ENCODE measurements at places on chromosomes 13 and 19.

DNA sequence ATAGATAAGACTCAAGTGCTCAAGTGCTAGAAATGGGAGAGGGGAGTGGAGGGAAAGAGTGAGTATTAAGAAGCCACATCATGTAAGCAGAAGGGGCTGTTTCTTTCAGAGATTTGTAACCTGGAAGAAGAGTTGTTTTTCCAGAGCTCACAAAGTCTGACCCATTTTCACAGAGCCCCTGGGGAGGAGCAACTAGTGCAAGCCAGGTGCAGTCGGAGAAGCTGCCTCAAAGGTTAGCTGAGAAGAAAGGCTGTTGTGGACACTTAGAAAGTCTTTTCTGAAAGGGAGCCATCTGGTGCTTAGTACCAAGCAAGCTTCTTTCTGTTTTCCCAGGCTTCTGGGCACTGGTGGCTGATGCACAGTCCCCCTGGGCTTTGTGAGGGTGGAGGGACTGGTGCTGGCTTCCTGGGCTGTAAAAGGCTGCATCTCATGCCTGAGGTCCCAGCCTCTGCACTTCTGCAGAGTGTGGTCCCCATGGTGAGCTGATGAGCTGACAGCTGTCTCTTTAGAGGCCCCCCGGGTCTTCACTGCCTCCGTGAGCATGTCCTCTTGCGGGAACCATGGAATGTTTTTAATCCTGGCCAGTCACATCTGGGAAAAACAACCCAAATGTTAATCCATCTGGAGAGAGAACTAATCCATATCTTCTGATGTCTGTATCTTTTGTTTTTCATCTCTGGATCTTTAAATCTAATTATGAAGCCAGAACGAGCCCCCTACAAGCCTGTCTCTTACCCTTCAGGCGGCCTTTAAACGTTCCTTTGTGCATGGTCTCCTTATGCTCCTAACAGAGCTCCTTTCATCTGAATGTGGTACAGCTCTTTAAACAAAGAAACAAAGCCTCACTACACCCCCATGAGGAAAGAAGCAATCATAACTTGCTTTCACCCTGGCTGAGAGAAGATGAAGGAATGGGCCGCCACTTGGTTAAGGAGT lies 40.2 kb downstream of the OLFM4 start:
- DNase-seq = no peak

DNA sequence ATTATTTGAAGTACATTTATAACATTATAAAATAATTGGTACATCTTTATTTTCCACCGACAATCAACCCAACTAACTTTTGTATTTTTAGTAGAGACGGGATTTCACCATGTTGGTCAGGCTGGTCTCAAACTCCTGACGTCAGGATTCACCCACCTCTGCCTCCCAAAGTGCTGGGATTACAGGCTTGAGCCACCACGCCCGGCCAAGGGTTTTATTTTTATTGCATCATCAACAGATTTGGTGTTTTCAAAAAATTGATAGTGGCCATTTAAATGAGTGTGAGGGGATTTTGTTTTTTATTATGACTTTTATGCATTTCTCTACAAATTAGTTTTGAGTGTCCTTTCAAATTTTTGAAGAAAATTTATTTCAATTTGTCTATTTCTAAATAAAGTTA lies 10.6 kb downstream of the ZNF726 start:
- no peak for DNase-seq

DNA sequence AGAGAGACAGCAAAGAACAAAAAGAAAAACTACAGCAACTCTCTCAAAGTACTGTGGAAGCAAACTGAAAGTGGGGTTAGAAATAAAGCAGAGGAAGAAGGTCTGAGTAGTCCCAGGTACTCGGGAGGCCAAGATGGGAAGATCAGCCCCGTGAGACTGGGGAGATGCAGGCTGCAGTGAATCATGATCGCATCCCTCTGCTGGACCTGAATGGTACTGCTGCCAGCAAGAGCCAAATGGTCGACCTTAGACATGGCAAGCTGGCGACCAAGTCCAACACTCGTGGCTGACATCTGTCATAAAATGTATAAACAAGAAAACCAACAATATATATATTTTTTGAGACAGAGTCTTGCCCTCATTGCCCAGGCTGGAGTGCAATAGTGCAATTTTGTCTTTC lies 33.7 kb upstream of the ZNF724 start:
- DNase-seq = peak; percentile 50

DNA sequence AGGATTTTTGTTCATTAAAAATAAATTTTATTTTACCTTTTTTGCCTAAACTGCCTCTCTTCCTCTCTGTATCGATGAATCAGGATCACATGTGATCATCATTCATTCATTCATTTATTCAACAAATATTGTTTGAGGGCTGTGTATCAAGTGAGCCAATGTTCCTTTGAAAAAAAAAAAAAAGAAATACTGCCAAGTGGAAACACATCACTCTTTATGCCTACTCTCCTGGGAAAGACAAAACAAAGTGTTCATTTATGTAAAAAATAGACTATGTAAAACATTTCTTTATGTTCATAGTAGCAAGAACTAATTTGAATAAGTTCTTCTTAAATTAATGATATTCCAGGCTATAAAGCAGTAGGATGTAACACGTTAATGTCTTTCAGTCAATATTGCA lies 233.1 kb downstream of the POSTN start:
- DNase-seq = no peak
